ENCODE measurements at places on chromosomes 6 and 20.

DNA sequence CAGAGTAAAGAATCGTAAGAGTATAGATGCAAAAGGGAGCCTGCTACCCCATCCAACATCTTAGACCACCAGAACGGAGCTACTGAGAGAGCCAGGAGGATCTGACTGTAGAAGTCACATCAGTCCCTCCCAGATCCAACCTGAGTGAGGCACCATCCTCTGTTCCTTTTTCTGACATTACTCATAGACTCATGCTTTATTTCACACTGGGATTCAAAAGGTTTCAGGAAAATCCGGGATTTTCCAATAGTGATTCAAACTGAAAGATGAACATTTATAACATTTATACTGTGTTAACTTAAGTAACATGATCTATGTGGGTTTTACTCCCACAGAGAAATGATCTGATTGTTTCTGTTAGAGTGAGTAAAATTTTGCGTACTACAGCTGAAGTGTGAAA is 868.6 kb upstream of the GJE1 start:
- no peak for DNase-seq

GRCh38 chr20:61596687-61597330 is 344.7 kb downstream of the CDH4 start:
- no peak for DNase-seq

- no peak for DNase-seq
Measured at GRCh38 chr20:43043887-43044286, 145.8 kb downstream of the PTPRT start.

DNA sequence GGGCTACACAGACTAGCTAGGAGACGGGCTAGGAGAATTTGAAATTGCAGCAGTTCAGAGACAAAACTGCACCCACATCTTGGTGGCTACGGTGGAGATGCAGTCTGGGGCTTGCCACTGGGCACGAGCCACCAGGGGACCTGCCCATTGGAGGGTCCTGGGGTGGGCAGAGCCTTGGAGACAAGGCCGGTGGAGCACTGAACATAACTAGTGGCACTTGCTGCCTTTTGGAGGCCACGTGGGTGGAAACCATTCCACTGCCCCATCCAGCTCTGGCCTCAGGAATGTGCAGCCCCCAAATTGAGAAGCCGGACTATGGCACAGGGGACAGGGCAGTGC is 113.4 kb downstream of the NFATC2 start:
- no peak for DNase-seq

DNA sequence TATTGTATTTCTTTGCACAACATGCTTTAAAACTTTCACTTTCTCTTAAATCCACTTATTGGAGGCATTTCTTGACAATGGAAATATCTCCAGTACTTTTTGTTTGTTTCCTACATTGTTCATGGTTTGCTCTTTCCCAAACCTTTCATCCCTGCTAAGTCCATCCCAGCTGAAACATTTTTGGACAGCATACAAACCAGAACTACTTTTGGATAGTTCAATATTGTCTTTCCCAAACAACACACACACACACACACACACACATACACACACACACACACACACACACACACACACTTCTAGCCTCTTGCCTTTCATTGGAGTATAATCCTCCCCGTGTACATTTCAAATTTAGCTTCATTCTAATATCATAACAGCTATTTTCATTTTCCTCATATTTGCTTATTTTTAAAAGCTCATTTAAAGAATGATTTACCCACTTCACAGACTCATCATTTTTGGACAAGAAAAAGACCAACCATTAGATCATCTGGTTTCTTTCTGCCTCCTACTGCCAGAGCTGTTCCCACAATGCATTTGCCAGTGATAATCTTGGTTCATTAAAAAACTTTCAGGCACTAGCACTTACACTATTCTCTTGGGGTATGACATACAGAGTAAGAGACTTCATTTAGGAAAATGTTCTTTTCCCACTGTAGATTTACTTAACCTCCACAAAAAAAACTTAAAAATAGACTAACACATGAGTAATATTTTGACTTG is 248.1 kb downstream of the CD109 start:
- DNase-seq: no peak

DNA sequence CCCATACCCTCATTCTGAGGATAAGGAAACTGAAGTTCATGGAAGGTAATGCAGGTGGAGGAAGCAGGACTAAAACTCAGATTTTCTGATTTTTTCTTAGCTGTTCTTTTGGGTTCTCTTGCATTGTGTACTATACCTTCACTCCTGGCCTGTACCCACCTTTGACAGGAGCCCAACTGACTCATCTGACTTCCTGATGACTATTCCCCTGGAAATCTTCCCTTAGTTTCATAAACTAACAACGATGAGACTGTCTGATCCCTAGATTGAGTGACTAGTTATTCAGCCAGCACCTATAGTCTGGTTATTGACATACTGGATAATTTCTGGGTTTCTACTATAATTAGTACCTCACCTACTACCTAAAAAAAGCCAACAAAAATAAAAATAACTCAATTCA is 10.1 kb downstream of the CRYBG1 start:
- DNase-seq: no peak

DNA sequence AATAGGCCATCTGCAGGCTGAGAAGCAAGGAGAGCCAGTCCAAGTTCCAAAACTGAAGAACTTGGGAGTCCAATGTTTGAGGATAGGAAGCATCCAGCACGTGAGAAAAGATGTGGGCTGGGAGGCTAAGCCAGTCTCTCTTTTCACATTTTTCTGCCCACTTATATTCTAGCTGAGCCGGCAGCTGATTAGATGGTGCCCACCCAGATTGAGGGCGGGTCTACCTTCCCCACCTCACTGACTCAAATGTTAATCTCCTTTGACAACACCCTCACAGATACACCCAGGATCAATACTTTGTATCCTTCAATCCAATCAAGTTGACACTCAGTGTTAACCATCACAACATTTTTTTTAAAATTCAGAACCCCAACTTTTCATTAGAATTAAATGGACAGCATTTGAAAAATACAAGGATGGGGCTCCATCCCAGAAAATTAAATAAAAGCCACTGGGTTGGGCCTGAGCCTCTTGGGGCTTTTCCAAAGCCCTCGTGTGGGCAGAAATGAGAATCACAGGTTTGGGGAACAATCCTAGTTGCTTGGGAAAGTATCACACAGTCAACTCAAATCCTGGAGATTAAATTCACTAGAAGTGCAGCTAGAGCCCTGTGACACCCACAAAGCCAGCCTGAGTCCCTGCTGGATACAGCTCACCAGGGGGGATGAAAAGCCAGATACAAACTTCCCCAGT is 2.2 kb downstream of the CLDN20 start:
- DNase-seq: no peak

- no peak for DNase-seq
Measured at GRCh38 chr6:168320634-168321033, 1.1 kb upstream of the DACT2 start.

DNA sequence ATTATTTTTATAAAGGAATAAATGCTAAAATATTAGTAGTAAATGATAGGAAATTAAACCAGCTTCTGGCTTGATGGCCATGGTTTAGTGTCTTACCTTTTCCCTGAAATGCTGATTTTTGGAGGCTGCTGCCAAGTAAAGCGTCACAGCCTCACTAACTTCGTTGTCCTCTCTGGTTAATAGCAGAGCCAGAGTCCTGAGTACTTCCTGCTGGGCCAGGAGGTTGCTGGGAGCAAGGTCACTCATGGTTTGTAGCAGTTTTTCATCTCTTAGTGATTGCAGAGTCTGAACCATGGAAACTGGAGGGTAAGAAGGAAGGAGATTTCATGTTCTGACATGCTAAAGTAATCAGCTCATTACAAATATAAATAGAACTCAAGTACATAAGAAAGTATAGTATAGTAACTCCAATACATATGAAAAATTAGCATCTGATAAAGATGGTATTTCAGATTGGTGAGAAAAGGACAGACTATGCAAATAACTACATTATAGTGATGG is 26.5 kb upstream of the ARMH2 start:
- no peak for DNase-seq

GRCh38 chr6:39599973-39600372 is 125.2 kb downstream of the KIF6 start:
- DNase-seq: no peak

GRCh38 chr6:36807143-36807542 is 32.1 kb downstream of the CPNE5 start:
- no peak for DNase-seq

GRCh38 chr20:49344975-49345374 is 67.1 kb upstream of the ZNFX1 start:
- no peak for DNase-seq

GRCh38 chr20:44349349-44349748 is 6.2 kb upstream of the HNF4A start:
- DNase-seq: no peak
